ENCODE measurements at places on chromosomes 5 and 9.

DNA sequence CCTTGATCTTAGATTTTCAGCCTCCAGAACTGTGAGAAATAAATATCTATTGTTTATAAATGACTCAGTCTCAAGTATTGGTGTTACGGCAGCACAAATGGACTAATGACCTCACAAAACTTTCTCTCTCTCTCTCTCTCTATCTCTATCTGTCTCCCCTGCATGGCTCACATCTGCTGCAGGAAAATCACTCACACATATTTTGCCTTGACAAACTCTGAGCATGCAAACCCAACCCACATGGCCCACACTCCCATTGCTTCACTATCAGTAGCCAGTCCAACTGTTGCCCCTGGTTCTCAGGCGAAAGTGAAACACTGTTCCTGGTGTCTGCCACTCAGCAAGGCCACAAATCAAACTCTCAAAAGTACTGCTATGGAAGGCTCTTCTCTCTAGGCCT lies 66.4 kb upstream of the PIK3R1 start:
- no peak for DNase-seq

- no peak for DNase-seq
These were observed 141.0 kb downstream of the GADD45G start for GRCh38 chr9:89745601-89746376.

- DNase-seq = no peak
These were observed 202.9 kb downstream of the AOPEP start for GRCh38 chr9:94929369-94929756.

DNA sequence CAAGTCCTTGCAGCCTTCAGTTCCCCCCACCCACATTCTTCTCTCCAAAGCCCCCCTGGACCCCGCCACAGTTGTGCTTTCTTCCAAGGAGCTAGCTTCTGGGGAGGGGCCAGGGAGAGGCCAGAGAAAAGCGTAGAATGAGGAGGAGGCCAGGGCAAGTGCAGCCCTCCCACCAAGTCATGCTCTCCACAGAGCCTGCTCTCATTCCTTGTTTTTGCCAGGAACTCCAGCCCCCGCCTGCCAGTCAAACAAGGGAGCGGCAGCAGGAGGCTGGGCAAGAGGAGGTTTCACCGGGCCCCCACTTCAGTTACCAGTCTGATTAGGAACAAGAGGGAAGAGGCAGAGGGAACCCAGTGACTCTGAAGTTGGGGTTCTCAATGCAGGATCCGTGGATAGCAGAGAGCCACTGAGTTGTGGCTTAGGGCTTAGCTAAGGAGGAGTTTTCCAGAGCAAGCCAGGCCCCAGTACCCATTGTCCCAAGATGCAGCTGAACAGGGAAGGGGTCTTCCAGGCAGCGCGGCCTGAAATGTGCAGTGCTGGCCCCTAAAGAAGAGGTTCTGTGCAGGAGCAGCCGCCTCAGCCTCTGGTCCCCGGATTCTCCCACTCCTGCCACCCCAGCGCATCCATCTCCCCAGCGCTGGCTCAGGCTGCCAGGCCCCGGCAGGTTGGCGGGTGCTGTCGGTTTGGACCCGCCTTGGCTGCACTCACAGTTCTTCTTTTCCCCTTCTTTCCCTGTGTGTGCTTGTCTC lies 120.6 kb downstream of the DAB2IP start:
- no peak for DNase-seq

DNA sequence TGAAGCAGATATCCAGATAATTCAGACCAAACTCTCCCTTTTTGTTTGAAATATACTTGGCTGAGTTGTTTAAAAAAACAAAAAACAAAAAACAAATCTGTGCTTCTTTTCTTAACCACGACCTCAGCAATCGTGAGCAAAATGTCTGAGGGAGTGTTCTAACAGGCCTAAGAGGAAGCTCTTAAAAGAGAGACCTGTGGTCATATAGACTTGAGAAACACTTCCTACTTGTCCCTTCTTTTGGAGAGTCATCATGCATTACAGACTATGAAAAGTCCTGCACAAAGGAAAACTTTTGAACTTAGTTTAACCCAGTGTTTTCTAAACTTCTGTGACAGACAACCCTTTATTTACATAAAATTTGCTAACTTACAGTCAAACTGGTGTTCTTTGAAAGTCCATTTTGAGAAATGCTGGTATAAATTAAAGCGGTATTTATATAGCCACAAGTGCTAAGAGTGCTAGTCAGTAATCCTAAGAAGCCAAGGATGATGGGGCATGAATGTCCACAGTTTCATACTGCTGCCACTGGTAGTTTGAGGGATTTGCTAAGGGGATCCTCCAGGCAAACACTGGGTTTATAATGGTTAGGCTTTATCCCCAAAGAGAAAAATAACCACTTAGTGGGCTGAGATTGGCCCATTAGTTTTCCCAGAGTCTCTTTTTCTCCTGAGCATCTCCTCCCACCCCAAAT lies 199.8 kb downstream of the LRRC70 start:
- no peak for DNase-seq

- no peak for DNase-seq
These were observed 51.7 kb downstream of the JADE2 start for GRCh38 chr5:134577022-134577795.

DNA sequence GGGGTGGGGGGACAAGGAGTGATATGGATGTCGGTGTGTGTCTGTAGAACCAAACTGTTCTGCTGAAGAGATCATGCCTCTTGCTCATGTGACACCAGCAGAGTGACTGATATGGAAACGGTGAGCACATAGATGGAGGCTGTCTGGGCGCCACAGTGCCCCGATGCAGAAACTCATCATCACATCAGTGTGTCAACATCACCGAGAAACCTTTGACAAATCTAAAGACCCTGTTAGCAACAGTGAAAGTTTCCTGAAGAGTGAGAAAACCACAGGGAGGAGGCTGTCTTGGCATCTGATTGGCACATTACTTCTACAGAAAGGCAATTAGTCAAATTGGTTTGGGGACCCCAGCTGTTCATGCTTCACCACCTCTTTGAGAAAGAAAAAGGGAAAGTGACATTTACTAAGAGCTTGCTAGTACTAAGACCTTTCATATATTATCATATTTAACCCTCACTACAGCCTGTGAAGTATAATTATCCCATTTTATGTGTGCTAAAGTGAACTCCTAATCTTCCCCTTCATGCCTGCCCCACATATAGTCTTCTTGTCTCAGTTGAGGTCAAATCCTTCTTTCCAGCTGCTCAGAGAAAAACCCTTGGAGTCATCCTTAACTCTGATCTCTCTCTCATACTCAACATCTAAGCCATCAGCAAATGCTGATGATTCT lies 25.6 kb downstream of the CSF2 start:
- no peak for DNase-seq

GRCh38 chr5:87120518-87121303 lies 147.0 kb upstream of the RASA1 start:
- DNase-seq = no peak

DNA sequence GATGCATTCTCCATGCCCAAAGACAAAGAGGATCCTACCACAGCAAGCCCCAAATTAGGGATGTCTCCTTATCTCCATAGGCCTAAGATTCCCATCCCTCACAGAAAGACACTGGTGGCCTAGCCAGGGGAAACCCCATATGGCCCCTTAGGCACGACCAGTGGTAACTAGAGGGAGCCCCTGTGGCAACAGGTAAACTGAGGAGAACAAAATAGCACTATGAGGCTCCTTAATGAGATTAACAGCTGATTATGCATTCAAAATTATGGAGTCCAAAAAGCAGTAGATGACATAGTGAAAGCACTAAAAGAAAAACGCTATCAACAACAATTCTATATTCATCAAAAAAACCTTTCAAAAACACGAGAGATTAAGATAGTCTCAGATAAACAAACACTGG lies 234.0 kb downstream of the DIRAS2 start:
- no peak for DNase-seq

GRCh38 chr5:96973532-96974401 lies 37.9 kb downstream of the LNPEP start:
- DNase-seq = no peak

Data from stimulated activated CD8-positive, alpha-beta memory T cell treated with anti-CD3 and anti-CD28 coated beads, Interleukin-4, amount 100 ng/mL, for 1 hour (primary cell).